ENCODE measurements at places on chromosomes 16 and 17. TPM values are rescaled to one million over a fixed set of nuclear protein-coding genes. Genes with fewer than 3 reads are reported as not detected.

MPDU1 gene
- 57.6 TPM for total RNA-seq

ZNF469 gene
- total RNA-seq, result 1.7 TPM

TMEM235 gene
- total RNA-seq, result not detected

ZNF768 gene
- total RNA-seq, result 35.3 TPM

ADAMTS18 gene
- not detected for total RNA-seq

TLE7 gene
- not detected for total RNA-seq

NEUROD2 gene
- not detected for total RNA-seq

SPATA32 gene
- not detected for total RNA-seq

DNA sequence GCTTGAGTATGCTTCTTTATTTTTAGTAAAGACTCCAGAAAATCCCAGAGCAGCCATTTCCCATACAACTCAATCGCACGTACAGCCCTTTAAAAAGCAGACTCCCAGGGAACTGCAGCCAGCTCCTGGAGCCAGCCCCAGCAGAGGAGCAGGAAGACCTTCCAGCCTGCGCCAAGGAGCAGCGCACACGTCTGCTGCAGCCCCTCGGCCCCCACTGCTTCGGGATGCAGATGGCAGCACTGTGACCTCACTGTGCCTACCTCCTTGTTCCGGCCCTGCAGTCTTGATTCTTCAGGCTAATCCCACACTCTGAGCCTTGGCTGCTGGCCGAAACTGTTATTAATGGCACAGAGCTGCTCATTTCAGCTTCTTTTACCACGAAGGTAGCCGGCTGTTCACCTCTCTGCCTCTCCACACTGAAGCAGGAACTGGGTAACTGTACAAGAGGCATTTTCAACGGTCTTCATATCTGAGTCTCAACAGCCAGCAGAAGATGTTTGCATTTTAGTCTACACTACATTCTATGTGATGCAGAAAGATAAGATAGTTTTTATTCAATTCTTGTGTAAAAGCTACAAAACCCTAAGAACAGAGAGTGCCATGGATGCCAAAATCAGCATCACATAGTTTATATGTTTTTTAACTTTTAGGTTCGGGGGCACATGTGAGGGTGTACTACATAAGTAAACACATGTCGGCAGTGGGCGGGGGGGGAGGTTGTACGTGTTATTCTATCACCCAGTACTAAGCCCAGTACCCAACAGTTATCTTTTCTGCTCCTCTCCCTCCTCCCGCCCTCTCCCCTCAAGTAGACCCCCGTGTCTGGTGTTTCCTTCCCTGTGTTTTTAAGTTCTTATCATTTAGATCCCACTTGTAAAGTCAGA, 130.9 kb downstream of the ANKRD11 start:
- no peaks in the 10 kb centered on the region for H3K36me3 ChIP-seq
- peaks cover 98% of the 10 kb centered on the region for H3K4me1 ChIP-seq
- H3K27ac ChIP-seq, result no peak overlapping the region
- DNase-seq, result no peak
- H3K4me3 ChIP-seq, result no peak overlapping the region

DNA sequence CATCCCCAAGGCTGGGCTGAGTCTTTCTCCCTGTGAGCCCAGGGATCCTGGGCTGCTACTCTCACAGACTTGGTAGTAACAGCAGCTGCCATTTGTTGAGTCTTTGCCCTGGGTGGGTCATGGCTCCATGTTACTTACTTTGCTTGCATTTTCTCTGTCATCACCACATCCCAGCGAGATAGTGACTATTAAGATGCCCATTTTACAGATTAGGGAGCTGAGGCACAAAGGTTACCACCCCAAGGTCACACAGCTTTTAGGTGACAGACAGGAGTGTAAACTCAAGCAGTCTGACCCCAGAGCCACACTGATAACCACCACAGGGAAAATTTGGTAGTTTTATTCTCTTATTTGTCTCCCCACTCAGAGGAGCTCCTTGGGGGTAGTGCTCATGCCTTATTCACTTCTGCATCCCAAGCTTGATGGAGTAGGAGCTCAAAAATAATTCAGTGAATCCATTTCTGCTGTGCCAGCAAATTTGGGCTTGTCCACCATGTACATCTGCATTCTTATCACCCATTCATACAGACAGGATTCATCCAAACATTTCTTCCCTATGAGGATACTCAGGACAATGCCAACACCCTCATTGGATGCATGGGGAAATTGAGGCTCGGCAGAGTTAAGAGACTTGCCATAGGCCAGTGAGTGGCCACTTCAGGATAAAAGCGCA, 263.2 kb downstream of the CBLN1 start:
- H3K27me3 ChIP-seq, result no peaks in the 10 kb centered on the region
- no peaks in the 10 kb centered on the region for H3K36me3 ChIP-seq
- H3K27ac ChIP-seq, result no peak overlapping the region
- DNase-seq, result no peak
- no peaks in the 10 kb centered on the region for H3K4me1 ChIP-seq
- no peak overlapping the region for H3K4me3 ChIP-seq

DNA sequence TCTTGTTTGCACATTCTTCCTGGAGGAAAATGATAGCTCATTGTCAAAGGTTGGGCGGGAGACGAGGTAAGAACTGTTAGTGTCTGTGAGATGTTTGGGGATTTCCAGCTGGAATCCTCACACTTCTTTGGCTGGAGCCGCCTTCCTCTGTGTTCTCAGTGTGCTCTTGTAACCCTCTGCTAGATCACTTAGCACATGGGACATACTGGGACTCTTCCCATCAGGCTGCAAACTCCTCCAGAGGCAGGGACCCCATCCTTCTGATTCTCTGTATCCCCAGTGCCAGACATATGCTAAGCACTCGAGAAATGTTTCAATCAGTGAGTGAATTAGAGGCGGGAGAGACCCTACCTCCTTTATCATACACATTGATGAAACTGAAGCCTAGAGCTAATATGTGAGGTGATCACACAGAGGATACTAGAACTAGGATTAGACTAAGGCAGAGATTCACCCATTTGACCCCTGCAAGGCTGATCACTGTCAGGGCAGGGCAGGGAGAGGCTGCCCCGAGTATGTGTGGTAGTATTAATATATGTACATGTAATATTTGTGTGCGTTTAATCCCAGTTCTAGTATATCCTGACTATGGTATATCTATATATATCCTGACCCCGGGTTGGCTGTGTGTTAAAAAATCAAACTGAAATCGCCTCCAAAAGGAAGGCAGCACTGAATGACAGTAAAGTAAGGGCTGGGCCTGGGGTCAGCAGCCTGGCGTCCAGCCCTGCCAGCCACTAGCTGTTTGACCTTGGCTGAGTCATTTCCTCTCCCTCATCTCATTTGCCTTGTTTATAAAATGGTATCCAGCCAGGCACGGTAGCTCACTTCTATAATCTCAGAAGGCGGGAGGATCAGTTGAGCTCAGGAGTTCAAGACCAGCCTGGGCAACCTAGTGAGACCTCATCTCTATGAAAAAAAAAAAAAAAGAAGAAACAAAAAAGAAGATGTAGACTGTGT, 75.5 kb upstream of the TBX2 start:
- no peak for DNase-seq
- H3K36me3 ChIP-seq, result no peaks in the 10 kb centered on the region

DNA sequence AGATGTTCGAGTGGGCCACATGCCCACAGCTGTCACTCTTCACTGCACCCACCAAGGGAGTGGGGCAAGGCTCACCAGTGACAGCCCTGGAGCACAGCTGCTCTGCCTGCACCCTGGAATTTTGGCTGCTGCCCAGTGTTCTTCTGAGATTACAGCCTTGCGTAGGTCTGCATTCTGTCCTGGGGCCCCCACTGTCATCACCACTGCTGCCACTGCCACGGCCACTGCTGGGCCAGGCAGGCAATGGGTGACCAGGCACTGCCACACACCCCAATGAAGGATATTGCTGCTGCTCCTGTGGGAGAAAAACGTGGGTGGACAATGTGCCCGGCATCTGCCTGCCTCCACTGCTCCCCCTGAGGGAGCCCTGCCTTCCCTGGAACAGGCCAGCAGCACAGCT, 1717.0 kb downstream of the TP53TG3F start:
- no peaks in the 10 kb centered on the region for H3K36me3 ChIP-seq
- no peak overlapping the region for H3K27ac ChIP-seq
- H3K4me3 ChIP-seq, result no peak overlapping the region
- peak; percentile 34 for DNase-seq

DNA sequence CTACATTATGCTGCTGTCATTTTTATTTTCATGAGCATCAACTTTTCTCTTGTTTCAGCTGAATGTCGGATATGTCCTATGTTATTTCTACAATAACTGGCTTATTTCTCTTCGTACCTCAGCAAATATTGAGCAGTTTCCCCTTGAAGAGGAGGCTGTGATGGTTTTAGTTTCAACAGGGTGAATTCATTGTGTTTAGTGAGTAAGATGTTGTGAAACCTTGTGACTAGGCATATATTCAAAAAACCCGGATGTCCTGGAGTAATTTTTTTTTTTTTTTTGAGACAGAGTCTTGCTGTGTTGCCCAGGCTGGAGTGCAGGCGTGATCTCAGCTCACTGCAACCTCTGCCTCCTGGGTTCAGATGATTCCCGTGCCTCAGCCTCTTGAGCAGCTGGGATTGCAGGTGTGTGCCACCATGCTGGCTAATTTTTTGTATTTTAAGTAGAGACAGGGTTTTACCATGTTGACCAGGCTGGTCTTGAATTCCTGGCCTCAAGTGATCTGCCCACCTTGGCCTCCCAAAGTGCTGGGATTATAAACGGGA, 11.1 kb downstream of the CPD start:
- H3K36me3 ChIP-seq, result peaks cover 27% of the 10 kb centered on the region
- DNase-seq, result no peak
- no peak overlapping the region for H3K27ac ChIP-seq

- H3K27ac ChIP-seq, result no peak overlapping the region
- H3K4me3 ChIP-seq, result no peak overlapping the region
- no peaks in the 10 kb centered on the region for H3K27me3 ChIP-seq
- no peaks in the 10 kb centered on the region for H3K36me3 ChIP-seq
Measured at GRCh38 chr16:78570399-78571141, 471.1 kb downstream of the WWOX start.

- H3K4me3 ChIP-seq, result no peak overlapping the region
- H3K27ac ChIP-seq, result no peak overlapping the region
- H3K36me3 ChIP-seq, result no peaks in the 10 kb centered on the region
- H3K27me3 ChIP-seq, result no peaks in the 10 kb centered on the region
Measured at GRCh38 chr17:73481676-73482075, 162.6 kb downstream of the SDK2 start.

GRCh38 chr17:36535669-36536081, 888 bp downstream of the PIGW start:
- H3K4me3 ChIP-seq, result peak overlapping the region; percentile 97
- H3K4me1 ChIP-seq, result peaks cover 12% of the 10 kb centered on the region
- peaks cover 5% of the 10 kb centered on the region for H3K36me3 ChIP-seq

- no peaks in the 10 kb centered on the region for H3K36me3 ChIP-seq
- no peaks in the 10 kb centered on the region for H3K4me1 ChIP-seq
- no peaks in the 10 kb centered on the region for H3K27me3 ChIP-seq
- DNase-seq, result no peak
Measured at GRCh38 chr16:56347166-56347565, 78.2 kb downstream of the AMFR start.

- H3K27me3 ChIP-seq, result no peaks in the 10 kb centered on the region
- H3K4me3 ChIP-seq, result no peak overlapping the region
- no peak overlapping the region for H3K27ac ChIP-seq
- no peaks in the 10 kb centered on the region for H3K4me1 ChIP-seq
Measured at GRCh38 chr17:58976541-58976940, 130.1 kb downstream of the TRIM37 start.

DNA sequence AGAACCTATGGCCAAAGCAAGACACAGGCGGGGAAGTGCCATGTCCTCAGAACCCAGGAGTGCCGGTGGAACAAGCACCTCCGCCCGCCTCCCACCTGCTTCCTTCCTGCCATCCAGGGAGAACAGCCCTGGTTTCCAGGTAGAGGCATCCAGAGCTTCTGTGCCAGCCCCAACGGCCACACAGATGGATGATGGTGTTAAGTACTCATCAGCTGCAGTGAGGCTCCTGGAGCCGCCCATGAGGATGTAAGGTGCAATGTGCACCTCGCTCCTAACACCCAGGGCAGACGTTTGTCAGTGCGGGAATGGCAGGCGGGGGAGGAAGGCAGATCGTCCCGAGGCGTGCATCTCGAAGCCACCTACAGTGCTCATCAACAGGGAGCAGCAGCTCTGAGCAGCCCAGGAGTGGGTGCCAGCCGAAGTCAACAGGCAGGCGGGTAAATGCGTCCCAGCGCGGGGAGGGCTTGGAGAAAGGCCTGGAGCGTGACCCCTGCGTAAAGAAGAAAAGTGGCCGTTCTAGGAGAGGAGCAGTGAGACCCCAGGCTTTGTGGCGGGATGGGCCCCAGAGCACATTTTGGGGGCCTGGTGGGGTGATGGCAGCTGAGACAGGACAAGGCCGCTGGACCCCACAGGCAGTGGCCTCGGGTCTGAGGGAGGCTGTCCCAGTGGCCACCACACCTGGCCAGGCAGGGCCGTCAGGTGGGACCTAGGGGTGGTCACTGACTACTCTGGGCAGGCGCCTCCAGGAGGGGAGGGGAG, 46.1 kb upstream of the ACSF3 start:
- no peak overlapping the region for H3K27ac ChIP-seq
- no peaks in the 10 kb centered on the region for H3K36me3 ChIP-seq
- no peak for DNase-seq
- H3K4me1 ChIP-seq, result no peaks in the 10 kb centered on the region
- no peak overlapping the region for H3K4me3 ChIP-seq

DNA sequence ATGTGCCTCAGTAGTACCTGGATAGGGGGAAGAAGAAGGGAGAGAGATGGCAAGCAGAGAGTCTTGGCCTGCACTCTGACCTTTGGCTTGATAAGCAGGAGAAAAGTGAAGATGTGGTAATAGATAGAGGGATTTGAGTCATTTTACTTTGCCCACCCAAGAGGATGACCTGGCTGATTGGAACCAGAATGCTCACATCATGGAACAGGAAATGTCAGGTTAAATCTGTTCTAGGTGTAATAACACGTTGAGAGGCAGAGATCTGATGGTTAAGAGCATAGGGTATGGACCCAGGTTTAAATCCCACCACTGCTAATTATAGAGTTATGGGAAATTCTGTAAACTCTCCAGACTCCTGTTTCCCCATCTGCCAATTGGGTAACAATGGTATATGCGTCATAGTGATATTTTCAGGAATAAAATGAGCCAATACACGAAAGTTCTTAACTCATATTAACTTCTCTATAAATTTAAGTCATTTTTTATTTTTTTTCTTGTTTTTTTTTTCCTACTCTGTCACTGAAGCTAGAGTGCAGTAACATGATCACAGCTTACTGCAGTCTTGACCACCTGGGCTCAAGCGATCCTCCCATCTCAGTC, 8.1 kb upstream of the CCL18 start:
- H3K27ac ChIP-seq, result no peak overlapping the region
- H3K4me1 ChIP-seq, result no peaks in the 10 kb centered on the region
- H3K36me3 ChIP-seq, result no peaks in the 10 kb centered on the region
- H3K4me3 ChIP-seq, result no peak overlapping the region

GRCh38 chr16:17748044-17748719, 277.4 kb upstream of the XYLT1 start:
- H3K27ac ChIP-seq, result no peak overlapping the region
- H3K27me3 ChIP-seq, result no peaks in the 10 kb centered on the region
- H3K36me3 ChIP-seq, result no peaks in the 10 kb centered on the region
- H3K4me3 ChIP-seq, result no peak overlapping the region
- H3K4me1 ChIP-seq, result no peaks in the 10 kb centered on the region

Measured in upper lobe of left lung (tissue), 6 donors.